ENCODE measurements at places on chromosomes 13 and 19.

GRCh38 chr19:23758187-23759074 lies at the start of gene ZNF681:
ZNF681 (minus strand) TSS chr19:23758891; CDS start chr19:23758749, 142 bp downstream.
- DNase-seq, result peak; percentile 96

GRCh38 chr19:5719274-5719960 lies 529 bp downstream of the LONP1 start:
- peak; percentile 55 for DNase-seq

DNA sequence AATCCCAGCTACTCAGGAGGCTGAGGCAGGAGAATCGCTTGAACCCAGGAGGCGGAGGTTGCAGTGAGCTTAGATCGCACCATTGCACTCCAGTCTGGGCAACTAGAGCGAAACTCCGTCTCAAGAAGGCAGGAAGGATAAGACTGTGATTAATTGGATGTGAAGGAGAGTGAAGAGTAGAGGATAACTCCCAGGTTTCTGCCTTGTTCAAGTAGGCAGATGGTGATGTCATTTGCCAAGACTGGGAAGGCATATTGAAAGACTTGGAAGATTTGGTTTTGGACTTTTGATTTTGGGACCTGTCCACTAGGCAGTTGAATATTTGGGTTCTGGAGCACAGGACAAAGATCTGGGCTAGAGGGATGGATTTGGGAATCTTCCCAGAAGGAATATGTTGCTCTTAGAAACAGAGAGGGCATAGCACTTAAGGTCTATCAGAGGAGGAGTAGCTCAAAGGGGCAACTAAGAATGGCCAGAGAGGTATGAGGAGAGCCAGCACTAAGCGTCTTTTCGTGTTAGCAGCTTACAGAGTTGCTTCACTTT lies 20.0 kb downstream of the GARRE1 start:
- DNase-seq, result no peak

- no peak for DNase-seq
Observed at GRCh38 chr19:55275851-55276719, 3.8 kb downstream of the HSPBP1 start.

DNA sequence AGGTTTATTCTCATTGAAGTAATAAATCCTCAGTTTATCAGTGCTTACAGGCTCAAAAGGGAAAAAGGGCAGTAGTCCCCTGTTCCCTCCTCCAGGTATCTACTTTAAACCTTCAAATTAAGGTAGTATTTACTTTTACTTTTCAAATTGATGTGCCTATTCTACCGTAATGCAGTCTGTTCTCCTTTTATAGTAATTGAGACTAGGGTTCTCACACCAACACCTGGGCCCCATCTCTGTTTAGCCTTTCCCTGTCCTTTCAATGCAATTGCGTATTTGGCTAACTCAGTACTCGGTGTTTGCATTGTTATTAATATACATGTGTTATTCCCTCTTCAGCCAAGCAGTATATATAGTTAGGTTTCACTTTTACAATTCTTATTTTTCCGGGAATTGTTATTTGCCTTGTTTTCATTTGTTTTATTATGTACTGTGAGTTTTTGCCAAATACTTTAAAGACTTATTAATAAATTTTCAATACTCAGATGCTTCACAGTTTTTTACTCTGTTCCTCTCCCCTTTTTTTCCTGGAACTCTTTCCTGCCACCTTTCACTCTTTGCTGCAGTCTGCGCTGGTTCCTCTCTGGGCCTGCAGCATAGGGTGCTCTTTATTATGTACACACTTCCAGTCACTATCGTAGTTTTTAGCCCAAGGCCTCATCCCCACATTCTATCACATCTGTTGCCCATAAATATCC lies 30.3 kb downstream of the USPL1 start:
- DNase-seq, result peak; percentile 6

GRCh38 chr13:50125554-50126262 lies 110.5 kb downstream of the KCNRG start:
- DNase-seq, result peak; percentile 93

DNA sequence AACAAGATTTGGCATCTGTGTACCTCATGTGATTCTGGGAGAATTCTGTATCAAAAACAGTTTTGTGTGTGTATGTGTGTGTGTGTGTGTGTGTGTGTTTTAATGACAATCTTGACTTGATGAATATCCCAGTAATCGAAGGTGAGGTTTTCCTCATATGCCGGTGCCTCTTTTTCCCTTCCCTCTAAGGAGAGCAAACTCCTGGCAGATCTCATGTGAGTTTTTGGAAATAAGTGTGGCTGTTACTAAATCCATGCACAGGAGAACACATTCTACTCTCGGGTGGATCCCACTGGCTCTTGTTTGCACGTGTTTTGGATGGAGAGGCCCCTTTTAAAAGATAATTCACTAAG lies 29.0 kb upstream of the CEBPG start:
- DNase-seq, result no peak

- no peak for DNase-seq
Observed at GRCh38 chr13:113948034-113948742, 25.7 kb downstream of the C13orf46 start.

Data from DMS53 (cell line).